Myocyte (in vitro differentiated cells): ENCODE measurements at places on chromosomes 4 and X.
A peak's percentile ranks its signal among the peaks of the same experiment; 100 is the strongest.

- peak; percentile 60 for DNase-seq
These were observed 106.9 kb upstream of the INPP4B start for GRCh38 chr4:142952821-142953580.

DNA sequence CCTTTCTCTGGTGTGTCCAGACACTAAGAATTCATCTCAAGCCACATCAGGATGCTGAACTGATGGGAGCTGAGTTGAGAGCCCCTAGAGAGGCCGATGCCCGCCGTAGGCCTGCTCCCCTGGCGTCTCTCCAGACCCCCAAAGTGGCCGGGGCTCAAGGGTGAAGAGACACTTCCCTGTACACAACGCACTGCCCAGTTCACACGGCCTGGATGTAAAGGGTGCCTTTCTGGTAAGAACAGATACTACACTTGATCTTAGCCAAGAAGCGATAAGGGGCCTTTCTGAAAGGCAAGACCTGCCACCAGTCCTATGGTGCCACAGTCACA lies 5.1 kb upstream of the TREX2 start:
- DNase-seq, result no peak

- no peak for DNase-seq
These were observed 160.6 kb downstream of the AFF2 start for GRCh38 chrX:148661035-148661434.

DNA sequence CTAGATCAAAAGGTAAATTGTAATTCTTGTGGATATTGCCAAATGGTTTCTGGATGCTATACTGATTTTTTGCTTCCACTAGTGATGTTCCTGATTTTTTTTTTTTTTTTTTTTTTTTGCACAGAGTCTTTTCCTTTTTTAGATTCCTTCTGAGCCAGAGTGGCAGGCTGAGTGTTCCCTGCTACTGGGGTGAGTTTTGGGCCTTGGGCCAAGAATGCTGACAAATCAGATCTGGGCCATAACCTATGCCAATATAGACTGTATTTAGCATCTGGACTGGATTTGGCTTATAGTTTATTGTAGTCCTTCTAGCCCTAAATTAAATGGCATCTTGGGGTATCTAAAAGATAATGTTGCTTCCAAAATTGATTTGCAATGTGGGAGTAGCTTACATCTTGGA lies 52.8 kb downstream of the REPS2 start:
- DNase-seq, result no peak

- no peak for DNase-seq
These were observed 241.9 kb downstream of the ANTXR2 start for GRCh38 chr4:79831119-79831528.

DNA sequence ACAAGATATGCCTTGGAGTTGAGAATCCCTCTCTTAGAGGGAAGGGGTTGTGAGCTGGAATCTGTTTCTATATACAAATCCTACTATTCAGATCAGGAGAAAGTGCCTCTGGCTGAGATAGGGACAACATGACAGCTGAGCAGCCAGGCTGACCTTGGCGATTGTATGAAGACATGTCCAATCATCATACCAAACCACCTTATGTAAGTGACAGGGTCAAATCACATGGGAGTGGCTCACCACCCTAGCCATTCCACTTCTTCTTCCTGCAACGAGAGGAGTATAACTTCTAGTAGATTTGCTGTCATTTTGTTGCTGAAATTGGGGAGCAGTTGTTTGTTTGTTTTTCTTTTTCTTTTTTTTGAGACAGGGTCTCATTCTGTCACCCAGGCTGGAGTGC lies 48.3 kb upstream of the TMEM150C start:
- DNase-seq, result peak; percentile 7

- peak; percentile 37 for DNase-seq
These were observed 120.6 kb downstream of the JADE1 start for GRCh38 chr4:128930051-128930450.

- DNase-seq, result no peak
These were observed 218.8 kb upstream of the NOCT start for GRCh38 chr4:138796761-138797160.
